Left hindlimb (tissue), 1 donor: ENCODE measurements at places on chromosomes 5 and 9.
A peak's percentile ranks its signal among the peaks of the same experiment; 100 is the strongest.

- no peak for DNase-seq
Measured at GRCh38 chr5:143248822-143249579, 154.5 kb downstream of the NR3C1 start.

- DNase-seq: no peak
Measured at GRCh38 chr9:77218612-77219011, 41.3 kb downstream of the VPS13A start.

GRCh38 chr5:124289641-124290311 lies 456.7 kb downstream of the ZNF608 start:
- DNase-seq: peak; percentile 68

- DNase-seq: no peak
Measured at GRCh38 chr9:106111039-106111730, 416.8 kb downstream of the TMEM38B start.

DNA sequence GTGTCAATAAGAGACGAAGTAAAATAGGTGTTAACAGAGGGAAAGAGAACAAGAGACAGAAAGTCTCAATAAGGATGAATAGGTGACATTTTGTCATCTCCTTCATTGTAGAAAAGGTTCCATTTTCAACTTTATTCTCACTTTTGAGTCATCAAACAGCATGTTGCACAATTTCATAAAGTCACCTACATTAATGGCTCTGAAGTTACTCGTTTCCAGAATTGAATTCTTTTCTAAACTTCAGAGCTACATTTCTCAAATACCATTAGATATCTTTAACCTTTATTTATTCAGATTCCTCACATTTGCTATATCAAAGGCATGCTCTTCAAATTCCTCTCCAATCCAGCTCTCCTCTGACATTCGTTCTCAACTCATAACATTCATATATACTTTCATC lies 13.1 kb downstream of the ADAMTS6 start:
- no peak for DNase-seq

DNA sequence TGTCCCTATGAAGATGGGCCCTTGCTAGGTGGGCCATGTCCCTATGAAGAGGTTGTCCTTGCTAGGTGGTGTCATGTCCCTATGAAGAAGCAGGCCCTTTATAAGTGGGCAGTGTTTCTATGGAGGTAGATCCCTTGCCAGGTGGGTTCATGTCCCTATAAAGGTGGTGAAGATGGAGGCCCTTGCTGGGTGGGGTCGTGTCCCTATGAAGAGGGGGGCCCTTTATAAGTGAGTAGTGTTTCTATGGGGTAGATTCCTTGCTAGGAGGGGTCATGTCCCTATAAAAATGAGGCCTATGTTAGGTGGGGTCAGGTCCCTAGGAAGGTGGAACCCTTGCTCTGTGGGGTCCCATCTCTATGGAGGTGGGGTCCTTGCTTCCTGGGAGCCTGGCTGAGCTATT lies 283.4 kb upstream of the IRX2 start:
- DNase-seq: no peak

DNA sequence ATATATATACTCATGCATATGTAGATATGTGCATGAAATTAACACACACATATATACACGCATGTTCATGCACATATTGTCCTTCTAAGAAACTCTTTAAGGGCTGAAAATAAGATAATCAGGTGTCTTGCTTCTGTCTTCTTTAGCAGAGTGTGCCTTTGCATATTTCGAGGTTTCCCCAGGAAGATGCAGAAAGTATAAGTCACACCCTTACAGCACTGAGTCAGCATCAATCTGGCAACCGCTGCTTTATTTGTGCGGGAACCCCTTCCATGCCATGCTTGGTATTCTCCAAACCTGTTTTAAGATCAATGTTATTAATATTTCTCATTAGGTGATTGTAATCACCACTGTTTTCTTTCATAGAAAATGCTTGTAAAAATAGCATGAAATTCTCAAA lies 557.9 kb downstream of the CAAP1 start:
- no peak for DNase-seq

DNA sequence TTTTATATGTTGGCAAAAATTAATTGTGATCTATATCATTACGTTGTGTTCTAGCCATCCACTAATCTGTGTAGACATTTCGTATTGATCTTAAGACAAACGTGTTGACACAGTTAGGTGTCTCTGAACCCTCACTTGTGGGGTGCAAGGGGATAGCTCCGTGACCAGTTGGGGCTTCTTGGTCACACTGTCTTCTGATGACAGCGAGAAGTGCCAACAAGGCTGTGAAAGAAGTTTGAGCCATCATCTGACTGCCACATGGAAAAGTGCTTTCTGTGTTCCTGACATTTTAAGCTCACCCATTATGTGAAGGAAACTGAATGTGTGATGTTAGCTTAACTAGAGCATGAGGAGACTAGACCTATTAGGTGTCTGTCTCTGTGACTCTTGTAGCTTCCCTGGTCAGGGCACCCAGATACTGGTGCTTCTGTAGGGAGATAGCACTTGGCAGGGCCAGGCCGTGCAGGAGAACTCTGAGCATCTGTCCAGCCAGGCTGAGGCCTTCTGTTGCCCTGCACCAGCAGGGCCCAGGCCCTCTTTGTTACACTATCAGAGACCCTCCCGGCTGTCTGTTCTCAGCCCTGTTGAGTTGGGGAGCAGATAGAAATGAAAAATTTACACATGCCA lies 52.8 kb upstream of the PHF2 start:
- DNase-seq: no peak

- DNase-seq: no peak
Measured at GRCh38 chr5:72093217-72093616, 14.1 kb upstream of the MAP1B start.

- no peak for DNase-seq
Measured at GRCh38 chr9:106207298-106207697, 513.0 kb downstream of the TMEM38B start.

DNA sequence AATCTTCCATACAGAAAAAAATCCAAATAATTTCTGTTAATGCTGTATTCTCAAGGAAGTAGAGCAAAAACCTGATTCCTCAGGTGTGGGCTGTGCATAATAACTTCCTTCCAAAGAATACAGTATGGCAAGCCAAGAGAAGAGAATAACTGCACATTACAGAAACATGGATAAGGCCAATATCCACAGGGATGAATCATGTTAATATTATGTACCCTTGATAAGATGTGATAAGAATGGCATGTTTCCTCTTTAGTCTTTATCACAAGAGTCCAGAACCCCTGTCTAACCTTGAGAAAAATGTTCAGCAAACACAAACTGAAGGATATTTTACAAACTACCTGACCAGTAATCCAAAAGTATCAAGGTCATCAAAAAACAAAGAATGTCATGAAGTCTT lies 795.8 kb downstream of the SEMA5A start:
- no peak for DNase-seq

DNA sequence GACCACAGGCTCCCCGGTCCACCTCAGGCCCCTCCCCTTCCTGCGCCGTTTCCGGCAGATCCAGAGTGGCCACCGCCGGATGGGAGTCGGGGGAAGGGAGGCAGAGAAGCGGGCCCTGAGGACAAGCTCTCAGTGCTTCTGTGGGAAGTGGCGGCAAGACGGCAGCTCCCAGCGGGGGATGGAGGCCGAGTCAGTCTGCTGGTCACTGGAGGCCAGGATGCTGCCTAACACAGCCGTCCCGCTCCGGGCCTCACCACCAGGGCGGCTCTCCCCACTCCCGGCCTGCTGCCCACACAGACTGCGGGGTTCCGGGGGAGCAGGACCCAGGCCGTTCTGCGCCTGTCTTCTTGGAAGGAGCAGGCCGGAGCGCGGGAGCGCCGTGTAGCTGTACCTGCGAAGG lies 31.4 kb downstream of the FXN start:
- no peak for DNase-seq

- no peak for DNase-seq
Measured at GRCh38 chr9:14573319-14573718, 119.9 kb downstream of the ZDHHC21 start.

GRCh38 chr5:133265257-133265656 lies 213.4 kb downstream of the HSPA4 start:
- no peak for DNase-seq

- no peak for DNase-seq
Measured at GRCh38 chr5:75626959-75627358, 15.7 kb downstream of the ANKDD1B start.

DNA sequence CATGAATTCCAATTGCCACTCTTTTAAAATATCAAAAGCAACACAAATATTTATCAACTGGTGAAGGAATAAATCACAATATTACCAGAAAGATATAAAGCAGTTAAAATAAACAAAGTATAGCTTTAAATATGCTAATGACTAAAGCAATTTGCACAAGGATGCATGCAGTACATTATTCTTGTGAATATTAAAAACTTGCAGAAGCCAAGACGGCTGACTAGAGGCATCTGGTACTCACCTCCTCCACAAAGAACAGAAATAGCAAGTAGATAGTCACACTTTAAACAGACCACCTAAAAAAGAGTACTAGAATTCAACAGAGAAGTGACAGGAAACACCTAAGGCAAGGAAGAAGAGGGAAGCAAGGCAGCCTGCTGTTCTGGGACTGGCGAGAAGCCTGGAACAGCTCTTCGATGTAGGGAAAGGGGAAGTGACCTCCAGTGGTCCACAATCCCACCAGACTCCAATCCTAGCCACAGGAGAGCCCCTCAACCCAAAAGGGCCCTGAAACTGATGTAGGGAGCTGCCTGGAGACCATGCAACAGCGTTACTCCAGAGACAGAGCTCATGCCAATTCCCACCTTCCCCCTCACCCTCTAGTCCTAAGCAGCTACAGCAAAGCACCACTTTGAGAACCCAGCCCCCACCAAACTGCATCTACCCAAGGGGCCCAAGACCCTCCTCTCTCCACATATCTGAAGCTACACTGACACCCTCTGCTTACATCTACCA lies 86.3 kb downstream of the LPAR1 start:
- no peak for DNase-seq

DNA sequence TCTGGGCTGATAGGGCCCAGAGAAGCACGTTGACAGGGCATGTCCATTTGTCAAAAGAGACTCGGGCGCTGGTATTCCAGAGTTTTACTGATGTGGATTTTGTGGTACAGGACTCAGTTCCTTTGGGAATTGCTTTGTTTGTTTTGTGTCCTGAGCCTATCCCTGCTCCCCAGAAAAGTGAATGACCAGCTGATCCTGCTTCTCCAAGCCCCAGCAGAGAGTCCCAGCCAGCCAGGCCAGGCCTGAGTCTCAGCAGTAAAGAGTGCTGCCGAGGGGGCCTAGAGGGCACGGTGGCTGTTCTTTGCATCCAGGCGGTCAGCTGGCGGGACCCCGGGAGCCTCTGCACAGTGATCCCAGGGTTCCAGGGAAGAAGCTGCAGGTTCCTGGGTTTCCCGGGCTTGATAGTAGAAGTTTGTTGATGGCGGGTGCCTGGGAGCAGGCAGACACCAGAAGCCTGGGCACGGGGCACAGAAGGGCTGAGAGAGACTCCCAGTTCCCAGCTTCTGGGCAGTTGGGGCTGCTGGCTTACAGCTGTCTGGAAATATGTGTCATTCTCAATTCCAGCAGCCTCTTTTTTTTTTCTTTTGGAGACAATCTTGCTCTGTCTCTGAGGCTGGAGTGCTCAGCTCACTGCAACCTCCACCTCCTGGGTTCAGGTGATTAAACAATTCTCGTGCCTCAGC lies 8.7 kb downstream of the PRDM12 start:
- DNase-seq: no peak

DNA sequence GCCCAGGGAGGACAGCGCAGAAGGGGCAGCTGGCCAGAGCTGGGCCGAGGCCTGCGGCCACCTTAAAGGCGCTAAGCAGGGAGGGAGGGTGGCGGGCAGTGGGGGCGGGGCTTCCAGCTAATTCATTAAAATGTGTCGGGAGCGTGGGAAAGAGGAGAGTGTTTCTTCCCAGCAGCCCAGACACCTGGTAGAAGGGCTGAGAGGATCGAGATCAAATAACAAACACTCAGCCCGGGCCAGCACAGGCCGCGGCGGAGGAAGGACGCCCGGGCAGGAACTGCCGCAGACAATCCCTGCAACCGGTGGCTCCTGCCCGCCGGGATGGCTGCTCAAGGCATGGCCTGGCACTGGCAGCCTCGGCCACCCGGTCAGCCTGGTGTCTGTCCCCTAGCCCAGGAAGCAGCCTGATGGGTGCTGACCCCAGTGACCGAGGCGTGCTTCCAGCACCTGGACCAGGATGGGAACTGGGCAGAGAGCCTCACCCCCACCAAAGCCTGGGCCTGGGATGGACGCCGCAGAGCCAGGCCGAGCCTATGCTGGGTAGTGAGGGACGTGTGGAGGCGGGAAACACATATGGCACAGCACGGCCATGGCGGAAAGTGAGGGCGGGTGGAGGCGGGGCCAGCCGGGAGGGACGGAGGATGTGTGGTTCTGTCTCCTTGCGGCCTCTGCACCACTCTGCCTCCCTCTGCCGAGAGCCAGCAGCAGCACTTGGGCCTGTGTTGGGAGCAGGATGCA lies 3.2 kb upstream of the NRARP start:
- peak; percentile 80 for DNase-seq

- DNase-seq: no peak
Measured at GRCh38 chr5:60668686-60669304, 31.2 kb downstream of the DEPDC1B start.

DNA sequence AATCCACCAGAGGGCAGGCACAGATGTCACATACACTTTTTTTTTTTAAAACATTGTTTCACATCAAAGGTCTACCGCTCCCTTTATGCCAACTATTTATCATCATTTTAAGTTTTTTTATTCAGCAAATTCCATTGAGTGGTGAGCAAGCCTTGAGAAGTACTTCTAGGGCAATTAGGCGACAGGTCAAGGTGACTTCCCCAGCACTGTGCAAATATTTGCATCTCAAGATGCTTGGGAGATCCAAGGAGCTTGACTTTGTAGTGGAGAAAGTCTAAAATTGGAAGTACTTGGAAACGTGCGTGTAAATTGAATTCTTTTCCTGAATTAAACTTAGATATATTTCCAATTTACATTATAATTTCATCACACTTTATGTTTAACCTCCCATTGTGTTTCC lies 211.1 kb downstream of the ICE1 start:
- DNase-seq: no peak

GRCh38 chr5:33023649-33024048 lies 312.5 kb downstream of the NPR3 start:
- no peak for DNase-seq

- no peak for DNase-seq
Measured at GRCh38 chr5:123807177-123807945, 295.4 kb downstream of the CSNK1G3 start.

DNA sequence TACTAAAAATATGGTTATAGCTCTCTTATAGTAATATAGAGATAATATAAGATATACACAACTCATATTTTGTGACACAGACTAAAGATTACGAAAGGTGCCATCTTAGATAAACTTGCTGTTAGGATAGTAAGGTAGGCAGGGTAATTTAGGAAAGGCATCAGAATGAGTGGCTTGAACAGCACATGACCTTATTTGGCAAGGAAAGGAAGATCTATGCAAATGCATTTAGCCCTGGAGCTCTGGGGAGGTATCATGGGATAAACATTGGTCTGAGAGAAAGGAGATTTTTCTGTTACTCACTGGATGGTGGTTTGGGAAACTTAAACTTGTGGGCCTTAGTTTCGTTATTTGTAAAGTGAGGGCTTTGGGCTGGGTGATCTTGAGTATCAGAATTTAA lies 65.8 kb downstream of the KCTD16 start:
- DNase-seq: no peak
